CD4-positive, alpha-beta T cell treated with Interferon gamma for 1 hour (primary cell): ENCODE measurements at places on chromosomes 13 and 19.

- DNase-seq: no peak
Observed at GRCh38 chr13:60094385-60095088, 69.2 kb downstream of the DIAPH3 start.

DNA sequence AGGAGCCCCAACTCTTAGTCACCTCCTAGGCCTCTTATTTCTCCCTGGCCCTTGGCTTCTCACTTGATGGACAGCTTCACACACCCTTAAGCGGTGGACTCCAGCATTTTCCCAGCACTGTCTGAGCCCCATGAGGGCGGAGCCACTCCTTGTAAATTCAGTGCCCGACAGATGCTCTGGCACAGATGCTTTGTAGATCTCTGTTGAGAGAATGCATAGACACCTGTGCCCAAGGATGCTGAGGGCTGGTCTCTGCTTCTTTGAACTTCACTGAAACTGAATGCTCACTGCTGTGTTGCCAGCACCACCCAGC lies 3.3 kb downstream of the SYCN start:
- no peak for DNase-seq

GRCh38 chr19:1850809-1851653 lies 2.7 kb upstream of the REXO1 start:
- DNase-seq: no peak

- DNase-seq: no peak
Observed at GRCh38 chr19:31586282-31586681, 237.0 kb upstream of the TSHZ3 start.

DNA sequence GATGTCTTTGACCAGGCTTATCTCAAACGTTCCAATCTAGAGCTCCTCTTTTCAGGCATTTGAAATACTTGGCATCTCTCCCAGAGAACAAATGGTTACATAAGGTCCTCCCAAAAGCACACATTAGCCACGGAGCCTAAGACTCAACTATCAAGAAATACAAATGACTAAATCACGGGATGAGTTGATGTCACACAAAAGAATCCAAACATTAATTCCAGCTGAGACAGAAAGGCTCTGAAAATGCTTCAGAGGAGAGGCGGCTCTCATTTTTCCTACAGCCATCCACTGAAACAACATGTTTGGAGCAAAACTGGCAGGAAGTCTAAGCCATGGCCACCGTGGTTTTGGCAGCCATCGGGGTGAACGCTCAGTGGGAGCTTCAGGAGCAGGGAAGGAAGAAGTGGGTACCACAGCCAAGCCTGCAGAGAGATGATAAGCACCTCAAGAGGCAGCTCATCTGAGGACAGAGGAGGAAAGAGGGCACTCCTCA lies 122.5 kb downstream of the STK24 start:
- no peak for DNase-seq

DNA sequence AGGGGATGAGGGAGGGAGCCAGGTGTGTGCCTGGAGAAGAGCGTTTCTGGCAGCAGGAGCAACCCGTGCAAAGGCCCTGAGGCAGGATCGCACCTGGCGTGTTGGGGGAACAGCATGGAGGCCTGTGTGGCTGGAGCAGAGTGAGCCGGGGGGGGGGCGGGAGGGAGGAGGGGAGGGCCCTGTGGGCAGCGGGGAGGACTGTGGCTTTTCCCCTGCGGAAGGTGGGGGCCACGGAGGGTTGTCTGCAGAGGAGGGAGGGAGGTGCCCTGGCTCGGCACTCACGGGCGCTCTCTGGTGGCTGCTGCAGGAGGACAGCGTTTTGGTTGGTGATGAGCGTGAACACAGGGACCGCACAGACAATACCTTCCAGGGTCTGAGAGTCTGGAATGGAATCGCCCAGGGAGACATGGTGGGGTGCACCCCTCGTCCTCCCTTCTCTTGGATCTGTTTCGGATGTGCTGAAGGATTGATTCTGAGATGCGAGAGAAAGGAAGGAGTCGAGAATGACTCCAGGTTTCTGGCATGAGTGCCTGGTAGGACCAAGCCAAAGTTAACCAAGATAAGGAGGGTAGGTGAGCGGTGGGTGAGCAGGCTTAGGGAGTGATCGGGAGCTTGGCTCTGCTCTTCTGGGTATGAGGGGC lies 6.5 kb downstream of the RAB11B start:
- peak; percentile 78 for DNase-seq

DNA sequence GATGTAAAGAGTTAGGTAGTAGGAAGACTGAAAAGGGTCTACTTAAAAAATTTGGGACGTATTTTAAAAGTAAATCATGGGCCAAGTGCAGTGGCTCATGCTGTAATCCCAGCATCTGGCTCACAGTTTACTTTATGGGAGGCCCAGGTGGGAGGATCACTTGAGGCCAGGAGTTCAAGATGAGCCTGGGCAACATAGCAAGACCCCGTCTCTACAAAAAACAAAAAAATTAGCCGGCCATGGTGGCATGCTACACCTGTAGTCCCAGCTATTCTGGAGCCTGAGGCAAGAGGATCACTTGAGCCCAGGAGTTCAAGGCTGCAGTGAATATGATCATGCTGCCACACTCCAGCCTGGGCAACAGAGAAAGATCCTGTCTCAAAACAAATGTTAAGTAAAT lies 23.0 kb downstream of the UTP14C start:
- no peak for DNase-seq

GRCh38 chr19:375395-376110 lies 31.0 kb upstream of the MIER2 start:
- DNase-seq: no peak

DNA sequence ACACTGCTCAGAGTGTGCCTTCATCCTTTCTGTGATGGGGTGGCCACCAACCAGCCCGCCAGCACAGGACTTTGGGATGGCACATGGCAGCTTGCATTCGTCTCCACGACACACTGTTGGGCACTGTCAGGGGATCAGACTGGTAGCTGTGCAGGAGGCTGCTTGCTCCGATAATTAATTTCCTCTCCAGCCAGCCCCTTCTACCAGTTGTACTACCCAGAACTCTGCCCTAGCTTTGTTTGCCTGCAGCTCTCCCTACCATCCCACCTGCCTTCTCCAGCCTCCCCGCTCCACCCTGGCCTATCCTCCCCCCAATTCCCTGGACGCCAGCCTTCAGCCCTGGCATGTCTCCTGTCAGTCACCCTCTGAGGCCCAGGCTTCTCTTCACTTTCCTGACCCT lies 228.3 kb downstream of the TSHZ3 start:
- DNase-seq: no peak

DNA sequence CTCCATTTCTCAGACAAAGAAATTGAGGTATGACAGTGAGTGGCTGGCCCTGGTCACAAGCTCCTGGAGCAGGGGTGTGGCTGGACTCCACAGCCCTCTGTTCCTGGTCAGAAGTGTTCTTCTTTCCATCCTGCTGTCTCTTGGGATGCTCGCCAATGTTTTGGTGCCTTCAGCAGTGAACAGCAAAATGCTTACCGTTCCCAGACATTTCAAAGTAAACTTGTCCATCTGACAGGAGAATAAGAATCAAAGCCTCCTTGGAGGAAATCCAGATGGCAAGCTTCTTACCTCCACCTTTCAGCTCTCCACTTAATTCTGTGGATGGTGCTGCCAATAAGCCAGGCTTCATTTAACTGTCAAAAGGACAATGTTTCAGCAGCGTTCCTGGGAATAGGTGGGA lies 954.1 kb downstream of the UQCRFS1 start:
- no peak for DNase-seq

DNA sequence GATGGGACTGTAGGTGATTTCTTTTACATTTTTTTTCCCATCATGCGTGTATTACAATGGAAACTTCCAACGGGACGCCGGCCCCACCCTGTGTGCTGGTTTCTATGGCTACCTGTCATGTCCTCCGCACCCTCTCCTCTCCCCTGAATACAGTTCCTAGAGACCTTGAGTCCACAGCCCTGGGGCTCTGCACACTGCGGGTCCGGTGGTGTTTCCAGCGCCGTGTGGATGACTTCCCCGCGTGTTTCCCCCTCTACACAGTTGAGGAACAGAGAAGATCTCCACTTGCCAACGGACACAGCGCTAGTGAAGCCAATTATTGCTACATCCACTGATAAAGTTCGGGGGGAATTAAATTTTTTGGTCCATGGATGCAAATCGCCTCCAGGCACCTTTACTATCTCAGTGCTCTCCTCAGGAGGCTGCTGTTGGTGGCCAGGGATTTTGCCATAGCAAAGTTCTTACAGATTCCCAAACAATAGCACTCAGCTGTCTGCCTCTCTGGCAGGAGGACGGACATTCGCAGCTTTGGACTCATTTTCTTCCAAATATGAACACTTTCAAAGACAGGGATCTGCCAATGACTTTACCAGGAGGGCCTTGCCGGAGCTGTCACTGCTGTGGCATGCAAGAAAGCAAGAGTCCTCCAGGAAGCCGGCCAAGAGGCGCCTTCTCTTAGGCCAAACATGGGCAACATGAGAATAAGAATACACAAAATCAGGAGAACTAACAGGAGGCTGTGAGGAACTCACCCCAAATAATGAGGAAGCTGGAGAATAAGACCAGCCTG lies 39.3 kb upstream of the GAS6 start:
- no peak for DNase-seq

- DNase-seq: no peak
Observed at GRCh38 chr19:2043961-2044708, 6.9 kb downstream of the MKNK2 start.

GRCh38 chr19:372306-372890 lies 27.8 kb upstream of the MIER2 start:
- DNase-seq: no peak

GRCh38 chr13:92224825-92225224 lies 826.4 kb downstream of the GPC5 start:
- DNase-seq: no peak

- DNase-seq: no peak
Observed at GRCh38 chr13:47859165-47859564, 141.9 kb downstream of the SUCLA2 start.
